ENCODE measurements at places on chromosomes 3 and 15.
A peak's percentile ranks its signal among the peaks of the same experiment; 100 is the strongest.

DNA sequence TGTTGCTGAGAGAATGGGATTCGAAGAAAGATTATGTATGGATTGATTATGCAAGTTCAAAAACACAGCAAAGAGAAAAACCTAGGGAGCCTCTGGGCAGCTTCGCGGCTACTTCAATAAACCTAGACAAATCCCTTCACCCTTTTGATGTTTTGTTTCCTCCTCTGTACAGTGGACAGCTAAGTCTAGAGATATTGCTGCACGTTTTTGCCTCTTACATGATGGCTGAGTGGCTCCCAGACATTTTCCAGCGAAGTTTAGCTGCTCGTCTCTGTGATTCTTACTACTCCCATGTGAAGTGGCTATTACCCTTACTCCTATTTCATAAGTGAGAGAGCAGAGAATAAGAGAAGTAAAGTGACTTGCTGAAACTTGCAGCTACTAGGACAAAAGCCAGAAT is 695.0 kb upstream of the GRM7 start:
- DNase-seq = no peak

GRCh38 chr15:89486726-89487050 is 9.7 kb downstream of the RHCG start:
- peak; percentile 21 for DNase-seq

DNA sequence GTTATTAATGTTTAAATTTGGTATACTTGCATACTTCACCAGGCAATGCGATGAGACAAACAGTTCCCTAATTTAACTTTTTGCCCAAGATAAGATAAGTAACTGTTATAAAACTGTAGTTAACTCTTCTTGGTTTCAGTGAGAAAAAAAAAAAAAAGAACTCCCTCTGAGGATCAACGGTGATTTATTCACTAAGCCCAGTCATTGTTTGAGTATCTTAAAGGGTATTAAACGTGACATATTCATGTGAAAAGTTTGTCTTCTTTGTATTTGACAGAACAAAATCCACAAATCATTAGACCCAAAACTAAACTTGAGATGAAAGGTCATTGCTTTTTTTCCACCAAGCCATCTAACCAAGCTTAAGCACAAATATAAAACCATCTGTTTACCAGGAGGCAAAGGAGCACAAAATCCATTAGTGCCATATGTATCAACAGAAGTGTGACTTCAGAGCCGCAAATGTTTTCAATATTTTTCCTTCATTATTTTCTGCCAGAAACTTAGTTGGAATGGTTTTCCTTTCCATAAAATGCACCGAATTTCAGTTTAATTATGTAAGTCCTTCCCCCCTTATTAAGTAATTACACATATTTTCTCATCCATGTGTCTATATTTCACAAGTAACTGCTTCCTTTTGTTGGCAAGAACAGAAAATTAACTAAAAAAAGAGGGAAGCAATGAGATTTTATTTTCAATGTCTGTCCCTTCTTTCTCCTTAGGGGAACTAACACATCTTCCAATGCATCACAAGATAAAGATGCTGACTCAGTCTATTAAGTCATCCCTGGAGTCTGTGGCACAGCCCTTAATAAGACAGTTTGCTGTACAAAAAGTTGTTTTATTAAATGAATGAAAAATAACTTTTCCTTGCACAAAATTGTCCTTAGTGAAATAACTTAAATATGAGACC is 92.2 kb upstream of the RAP2B start:
- no peak for DNase-seq

- DNase-seq = peak; percentile 79
These were observed 1.4 kb downstream of the HTD2 start for GRCh38 chr3:58307639-58308215.

DNA sequence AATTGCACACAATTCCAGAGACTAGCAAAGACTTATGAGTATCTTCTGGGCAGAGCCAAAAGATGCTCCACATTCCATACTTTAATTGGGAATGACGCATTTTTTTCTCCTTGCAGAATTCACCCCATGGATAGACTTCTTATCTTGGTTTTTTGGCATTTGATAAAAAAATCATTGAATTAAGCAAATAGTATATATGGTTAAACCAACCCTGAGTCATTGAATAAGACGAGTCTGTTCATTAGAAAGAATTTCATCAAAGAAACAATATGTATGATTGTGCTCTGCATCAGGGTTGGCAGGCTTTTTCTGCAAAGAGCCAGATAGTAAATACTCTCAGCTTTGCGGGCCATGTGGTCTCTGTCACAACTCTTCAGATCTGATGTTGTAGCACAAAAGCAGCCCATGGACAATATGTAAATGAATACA is 9.2 kb upstream of the PDZRN3 start:
- no peak for DNase-seq

DNA sequence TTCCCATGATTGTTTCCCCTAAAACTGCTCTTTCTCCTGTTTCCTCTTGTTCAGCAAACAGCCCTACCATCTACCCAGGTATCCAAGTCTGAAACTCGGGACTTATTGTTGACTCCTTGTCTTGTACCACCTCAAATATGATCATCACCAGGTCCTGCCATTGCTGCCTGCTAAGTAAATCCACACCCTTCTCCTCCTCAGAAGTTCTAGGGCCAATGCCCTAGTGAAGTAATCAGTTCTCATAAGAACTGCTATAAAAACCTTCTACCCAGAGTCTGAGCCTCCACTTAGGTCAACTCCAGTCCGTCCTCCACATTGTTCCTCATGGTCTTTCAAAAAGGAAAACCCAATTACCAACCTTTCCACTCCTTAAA is 77.0 kb upstream of the IL12A start:
- no peak for DNase-seq

- DNase-seq = no peak
These were observed 54.8 kb downstream of the ATP13A4 start for GRCh38 chr3:193499801-193500485.

DNA sequence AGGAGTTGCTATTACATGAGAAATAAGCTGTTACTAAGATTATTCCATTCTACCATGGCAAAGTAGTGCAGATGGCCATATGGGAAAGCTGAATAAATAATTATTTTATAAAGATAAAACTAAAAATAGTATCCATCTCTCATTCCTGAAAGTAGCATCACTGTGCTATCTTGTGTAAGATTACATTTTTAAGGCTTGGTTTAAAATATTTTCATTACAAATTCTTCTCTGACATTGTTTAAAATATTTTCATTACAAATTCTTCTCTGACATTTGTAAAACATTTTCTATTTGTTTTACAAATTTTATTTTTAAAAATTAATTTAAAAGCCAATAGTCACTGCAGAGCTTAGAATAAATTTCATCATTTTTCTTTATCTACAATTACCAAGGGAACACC is 665.5 kb upstream of the NAALADL2 start:
- no peak for DNase-seq

DNA sequence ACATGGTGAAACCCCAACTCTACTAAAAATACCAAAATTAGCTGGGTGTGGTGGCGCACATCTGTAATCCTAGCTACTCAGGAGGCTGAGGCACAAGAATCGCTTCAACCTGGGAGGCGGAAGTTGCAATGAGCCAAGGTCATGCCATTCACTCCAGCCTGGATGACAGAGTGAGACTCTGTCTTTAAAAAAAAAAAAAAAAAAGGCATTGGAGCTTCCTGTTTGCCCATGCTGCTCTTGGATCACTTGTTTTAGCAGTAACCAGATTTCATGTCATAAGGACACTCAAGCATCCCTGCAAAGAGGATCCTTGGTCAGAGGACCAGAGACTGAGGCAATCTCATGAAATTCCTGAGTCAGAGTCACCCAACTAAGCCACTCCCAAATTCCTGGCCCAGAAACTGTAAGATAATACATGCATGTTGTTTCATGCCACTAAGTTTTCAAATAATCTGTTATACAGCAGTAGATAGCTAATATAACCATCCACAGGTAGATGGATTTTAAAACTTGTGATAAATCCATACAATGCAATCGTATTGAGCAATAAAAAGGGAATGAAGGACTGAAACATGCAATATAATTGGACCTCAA is 82.0 kb upstream of the XXYLT1 start:
- DNase-seq = no peak

DNA sequence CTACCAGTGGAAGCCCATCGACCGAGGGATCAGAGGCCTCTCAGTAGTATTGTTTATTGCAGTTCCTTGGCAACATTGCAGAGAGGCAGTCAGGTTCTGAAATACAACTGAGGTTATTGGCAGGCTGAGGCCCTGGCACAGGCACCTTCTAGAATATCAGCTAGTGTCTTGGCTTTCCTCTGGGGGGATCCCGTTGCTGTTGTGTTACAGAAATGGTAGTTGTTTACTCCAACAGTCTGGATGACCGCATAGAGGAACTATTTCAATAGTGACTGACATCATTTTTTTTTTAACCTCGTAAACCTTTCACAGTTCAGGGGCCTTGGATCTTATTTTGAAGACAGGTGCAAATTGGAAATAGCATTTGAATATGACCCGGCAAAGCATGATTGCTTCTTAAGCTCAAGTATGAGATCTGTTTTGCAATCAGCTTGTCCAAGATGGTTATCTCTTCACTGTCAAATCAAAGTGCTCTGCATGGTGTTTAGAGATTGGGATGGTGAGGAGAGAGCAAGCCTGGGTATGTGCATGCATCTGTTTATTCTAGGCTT is 63.9 kb downstream of the PGPEP1L start:
- no peak for DNase-seq

- no peak for DNase-seq
These were observed 96.0 kb upstream of the FAM174B start for GRCh38 chr15:92751528-92751927.

- DNase-seq = peak; percentile 72
These were observed 9.7 kb upstream of the THUMPD3 start for GRCh38 chr3:9352917-9353752.

DNA sequence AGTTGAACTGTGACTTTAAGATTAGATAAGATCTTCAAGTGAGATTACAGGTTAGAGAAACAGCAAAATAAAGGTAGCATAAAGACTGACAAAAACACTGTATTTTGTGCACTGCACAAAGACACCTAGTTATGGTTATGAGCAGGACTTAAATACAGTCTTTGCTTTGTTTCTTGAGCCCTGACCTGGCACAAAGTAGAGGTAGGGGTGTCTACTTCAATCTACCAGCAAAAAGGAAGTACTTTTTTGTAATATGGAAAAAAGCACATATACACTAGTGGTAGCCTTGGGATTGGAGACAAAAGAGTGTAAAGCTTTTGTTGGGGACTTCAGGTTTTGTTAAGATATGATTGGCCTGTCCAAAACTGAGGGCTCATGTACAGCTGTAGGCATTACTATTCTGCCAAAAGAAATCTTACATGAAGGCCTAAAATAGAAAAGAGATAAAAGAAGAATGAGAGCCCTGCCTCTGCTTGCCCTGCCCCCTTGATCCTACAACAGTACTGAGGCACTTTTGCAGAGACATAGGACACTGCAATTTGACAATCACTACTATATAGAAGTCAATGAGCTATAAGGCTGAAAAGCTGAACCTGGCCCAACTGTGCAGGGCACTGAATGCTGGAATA is 194.3 kb downstream of the CBLB start:
- no peak for DNase-seq

GRCh38 chr3:53709860-53710674 is 136.2 kb downstream of the CHDH start:
- DNase-seq = peak; percentile 56

GRCh38 chr3:130345487-130346079 is at the start of gene COL6A5:
COL6A5 (plus strand) TSS chr3:130345672; CDS start chr3:130373639, 27,967 bp downstream.
- DNase-seq = no peak

DNA sequence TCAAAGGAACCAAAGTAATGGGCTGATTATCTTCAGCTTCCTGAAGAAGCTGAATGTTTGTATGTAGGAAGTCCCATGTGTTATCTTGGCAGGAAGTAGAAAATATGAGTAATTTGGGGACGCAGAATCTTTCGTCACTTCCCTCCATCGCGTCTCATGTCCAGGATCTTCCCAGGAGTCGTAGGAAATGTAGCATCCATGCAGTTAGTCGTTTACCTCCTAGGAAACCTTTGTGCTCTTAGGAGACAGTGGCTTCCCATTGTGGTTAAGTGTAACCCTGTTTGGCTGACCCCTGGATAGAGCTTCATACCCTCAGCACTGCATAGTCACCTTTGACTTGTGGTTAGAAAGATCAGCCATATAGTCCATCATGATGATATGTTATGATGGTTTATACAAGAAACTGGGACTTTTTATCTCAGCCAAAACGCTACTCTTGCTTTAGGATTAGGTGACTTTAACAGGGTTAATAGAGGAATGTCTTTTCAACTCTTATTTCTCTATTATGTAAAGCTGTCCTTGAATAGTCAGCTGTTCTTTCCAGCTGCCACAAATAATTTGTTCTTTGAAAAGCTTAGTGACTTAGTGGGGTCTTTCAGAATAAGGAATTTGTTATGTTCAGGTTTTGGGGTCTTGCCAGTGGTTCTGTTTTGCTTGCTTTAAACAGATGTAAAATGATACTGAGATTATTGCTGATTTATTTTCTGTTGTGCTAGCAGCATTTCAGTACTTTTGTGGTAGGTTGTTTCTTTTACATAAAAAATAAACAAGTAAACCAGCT is 92.2 kb downstream of the KLHL25 start:
- DNase-seq = peak; percentile 79

- DNase-seq = no peak
These were observed 25.7 kb downstream of the LIPC start for GRCh38 chr15:58457466-58457965.

GRCh38 chr3:126125781-126126251 is 41.9 kb upstream of the SLC41A3 start:
- DNase-seq = no peak

DNA sequence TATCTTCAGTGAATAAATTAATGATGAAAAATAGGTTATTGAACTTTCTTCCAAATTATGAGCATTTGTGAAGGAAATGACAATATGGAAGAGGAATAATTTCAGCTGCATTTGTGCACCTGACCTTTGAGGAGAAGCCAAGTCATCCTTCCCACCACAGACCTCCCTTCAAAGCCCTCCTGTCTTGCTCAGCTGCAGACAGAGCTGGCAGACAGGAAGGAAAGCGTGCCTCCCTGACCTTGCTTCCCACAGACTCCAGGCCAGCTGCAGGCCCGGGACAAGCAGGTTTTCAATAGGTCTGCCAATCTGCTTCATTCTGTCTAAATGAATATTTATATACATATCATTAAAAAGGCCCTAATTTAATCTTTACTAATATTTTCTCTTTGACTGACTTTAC is 152.9 kb upstream of the RBMS3 start:
- DNase-seq = no peak

DNA sequence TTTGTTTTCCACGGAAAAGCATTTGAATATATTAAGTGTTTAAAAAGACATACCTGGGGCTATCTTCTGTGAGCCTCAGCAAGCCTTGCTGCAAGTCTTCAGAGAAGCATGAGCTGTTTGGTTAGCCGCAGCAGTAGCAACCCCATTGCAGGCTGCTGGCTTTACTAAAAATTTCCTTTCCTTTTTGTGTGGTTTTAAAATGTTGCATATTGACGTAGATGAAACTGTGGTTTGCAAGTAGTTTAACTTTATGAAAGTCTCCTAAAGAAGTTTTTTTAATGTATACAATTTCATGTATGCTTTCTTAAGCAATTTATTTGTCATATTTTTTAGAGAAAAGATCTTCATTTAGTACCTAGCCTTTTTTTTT is at the start of gene GPR171:
TSS of gene GPR171 (minus strand) at position 166 of the 370 bp plus-strand sequence. CDS start 3,830 bp downstream, outside the sequence.
- peak; percentile 83 for DNase-seq

- DNase-seq = no peak
These were observed 105.5 kb upstream of the SMAD3 start for GRCh38 chr15:66959875-66960274.

Data from CD4-positive, alpha-beta T cell treated with Interleukin-17A for 1 hour (primary cell).